ENCODE measurements at places on chromosomes 3 and 15.
A peak's percentile ranks its signal among the peaks of the same experiment; 100 is the strongest.

GRCh38 chr15:74420193-74420905, 13.4 kb downstream of the SEMA7A start:
- DNase-seq, result no peak

DNA sequence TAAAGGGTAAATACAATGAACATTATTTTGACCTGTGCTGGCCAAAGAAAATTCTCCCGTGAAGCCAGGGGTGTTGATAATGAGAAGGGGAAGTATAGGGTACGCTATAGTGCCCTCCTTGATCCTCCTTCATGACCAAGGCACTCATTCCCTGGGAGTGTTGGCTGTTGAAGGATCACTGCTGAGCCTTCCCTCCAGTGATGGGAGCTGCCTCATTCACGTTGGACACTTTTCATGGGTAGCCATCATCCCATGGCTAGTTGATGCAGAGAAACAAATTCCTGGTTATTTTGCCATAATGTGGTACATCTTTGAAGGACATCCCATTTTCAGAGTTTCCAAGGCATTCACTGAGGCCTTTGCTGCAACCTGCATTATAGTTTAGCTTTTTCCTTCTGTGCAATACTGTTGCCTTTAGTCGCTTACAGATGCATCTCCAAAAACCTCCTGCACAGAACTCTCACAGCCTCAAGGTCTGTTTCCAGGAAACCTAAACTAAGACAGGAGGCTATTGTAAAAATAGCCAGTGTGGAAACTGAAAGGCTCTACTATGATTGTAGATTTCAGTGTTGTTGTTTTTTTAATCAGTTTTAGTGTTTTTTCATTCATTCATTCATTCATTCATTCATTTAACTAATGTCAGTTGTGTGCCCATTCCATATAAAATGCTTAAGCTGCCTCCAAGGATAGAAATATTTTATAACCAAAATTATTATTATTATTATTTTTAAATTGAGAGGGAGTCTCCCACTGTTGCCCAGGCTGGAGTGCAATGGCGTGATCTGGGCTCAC, 40.8 kb downstream of the TGFBR2 start:
- no peak for DNase-seq

DNA sequence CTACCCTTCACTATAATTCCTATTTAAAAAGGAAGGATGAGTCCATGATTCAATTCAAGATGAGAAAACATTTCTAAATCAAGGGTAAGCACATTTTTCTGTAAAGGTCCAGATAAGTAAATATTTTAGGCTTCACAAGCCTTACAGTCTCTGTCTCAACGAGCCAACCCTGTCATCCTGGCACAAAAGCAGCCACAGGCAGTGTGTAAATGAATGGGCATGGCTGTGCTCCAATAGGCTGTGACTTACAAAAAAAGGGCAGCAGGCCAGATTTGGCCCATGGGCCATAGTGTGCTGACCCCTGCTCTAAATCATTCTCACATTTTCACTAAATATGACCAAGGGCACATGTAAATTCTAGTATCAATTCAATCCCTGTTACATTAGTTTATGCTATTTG, 200.4 kb downstream of the WNT5A start:
- no peak for DNase-seq

DNA sequence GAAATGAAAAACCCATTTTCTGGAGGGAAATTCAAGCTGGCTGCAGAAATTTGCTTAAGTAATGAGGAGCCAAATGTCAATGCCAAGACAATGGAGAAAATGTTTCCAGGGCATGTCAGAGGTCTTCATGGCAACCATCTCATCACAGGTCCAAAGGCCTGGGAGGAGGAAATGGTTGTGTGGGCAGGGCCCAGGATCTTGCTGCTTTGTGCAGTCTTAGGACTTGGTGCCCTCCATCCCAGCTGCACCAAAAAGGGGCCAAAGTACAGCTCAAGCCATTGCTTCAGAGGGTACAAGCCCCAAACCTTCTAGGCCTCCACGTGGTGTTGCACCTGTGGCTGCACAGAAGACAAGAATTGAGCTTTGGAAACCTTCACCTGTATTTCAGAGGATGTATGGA, 59.3 kb downstream of the POMGNT2 start:
- DNase-seq, result no peak

- no peak for DNase-seq
These were observed 76.9 kb downstream of the UBP1 start for GRCh38 chr3:33363113-33363800.

GRCh38 chr15:28975766-28976179, 90.0 kb downstream of the APBA2 start:
- DNase-seq, result peak; percentile 42

- no peak for DNase-seq
These were observed 8.2 kb downstream of the C3orf22 start for GRCh38 chr3:126550488-126551051.

GRCh38 chr15:69760890-69761568, 308.4 kb downstream of the RPLP1 start:
- DNase-seq, result no peak

DNA sequence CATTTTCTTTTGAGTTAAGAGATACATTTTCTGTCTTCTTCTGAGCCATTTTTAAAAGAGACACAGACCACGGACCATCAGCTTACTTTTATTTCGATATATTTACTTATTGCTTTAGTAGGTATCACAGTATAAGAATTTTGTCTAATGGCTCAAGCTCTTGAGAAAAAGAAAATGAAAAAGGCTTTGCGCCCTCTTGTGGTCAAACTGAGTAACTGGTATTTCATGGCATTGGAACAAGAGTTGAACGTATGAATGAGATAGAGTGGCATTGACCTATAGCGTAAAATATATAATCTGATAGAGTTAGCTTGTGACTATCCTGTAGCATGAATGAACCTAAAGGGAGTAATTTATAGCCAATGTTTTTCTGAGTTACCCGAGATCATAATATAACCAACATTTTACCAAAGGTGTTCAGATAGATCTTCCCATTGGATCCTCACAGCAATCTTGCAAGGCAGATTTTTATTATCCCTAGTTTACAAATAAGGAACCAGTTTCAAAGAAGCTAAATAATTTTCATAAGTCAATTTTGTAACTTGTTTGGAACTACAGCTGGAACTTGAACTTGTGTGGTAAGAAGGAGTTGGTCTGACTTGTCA, 154.6 kb downstream of the POLR2M start:
- no peak for DNase-seq

DNA sequence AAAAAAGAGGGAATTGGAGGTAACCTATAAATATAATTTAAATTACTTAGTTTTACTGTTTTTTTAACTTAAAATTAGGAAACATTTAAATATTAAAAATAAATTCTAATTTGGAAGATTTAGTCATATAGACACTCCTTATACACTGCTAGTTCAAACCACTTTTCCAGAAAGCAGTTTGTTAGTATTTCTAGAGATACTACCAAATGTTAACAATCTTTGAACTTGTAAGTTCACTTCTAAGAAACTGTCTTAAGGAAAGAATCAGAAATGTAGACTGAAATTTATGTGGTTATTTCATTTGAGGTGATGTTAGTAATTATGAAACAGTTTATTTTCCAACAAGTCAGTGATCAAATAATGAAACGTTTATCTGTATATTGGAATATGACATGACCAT, 22.7 kb downstream of the CTDSPL2 start:
- DNase-seq, result no peak

DNA sequence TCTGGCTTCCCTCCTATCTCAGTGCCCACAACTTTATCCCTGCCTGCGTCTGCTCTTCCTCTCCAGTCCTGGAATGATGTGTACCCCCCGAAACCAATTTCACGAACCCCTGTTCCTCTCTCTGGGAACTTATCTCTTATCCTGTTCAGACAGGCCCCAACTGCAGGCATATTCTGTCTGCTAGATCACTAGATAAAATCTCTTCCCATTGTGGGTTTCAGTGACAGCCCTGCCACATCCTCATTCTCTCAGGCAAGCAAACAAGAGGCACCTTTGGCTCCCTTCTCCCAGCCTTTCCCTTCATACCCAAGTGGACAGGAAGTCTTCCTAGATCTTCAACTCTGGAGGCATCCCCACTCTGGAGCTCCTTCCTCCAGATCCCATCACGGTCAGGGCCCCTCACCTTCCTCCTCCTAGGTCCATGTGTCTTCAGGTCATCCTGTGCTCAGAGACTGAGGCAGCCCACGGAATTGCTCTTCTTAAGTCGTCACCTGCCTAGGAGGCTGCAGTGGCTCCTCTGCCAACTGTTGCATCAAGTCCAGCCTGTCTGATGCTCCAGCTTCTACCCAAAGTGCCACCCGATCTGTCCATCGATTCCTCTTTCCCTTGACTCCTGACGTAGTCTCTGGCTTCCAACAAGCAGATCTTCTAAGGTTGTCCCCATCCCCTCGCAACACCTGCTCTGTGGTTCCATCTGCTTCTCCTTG, 190.8 kb downstream of the SLCO3A1 start:
- DNase-seq, result no peak

DNA sequence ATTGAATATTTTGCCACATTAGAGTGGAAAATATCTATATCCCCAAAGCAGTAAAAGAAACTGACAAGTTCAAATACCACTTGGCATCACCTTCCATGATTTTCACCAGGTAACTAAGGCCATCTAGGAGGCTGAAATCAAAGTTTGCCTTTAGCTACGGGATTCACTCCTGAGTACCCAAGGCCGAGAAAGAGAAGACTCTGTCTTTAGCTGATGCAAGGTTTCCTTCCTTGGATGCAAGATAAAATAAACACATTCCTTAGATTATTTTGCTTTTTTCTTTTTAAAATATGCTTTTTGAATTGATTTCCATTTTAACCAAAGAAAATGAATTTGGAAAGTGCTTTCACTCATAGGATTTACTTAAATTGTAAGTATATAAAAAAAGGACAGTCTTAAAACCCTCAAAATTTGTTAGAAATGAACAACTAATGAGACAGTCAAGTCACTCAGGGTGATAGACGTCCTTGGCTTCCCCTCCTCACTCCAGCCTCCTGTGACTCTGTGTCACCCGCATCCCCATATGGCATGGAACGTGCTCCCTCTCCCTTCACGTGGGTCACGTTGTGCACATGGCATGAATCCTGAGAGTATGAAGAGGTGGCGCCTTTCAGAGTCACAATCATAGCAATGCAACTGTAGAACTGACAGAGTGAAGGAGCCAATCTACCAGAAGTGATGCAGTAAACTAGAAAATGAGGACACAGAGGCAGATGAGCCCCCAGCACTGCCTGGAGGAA, 148.4 kb downstream of the RTP4 start:
- DNase-seq, result no peak

DNA sequence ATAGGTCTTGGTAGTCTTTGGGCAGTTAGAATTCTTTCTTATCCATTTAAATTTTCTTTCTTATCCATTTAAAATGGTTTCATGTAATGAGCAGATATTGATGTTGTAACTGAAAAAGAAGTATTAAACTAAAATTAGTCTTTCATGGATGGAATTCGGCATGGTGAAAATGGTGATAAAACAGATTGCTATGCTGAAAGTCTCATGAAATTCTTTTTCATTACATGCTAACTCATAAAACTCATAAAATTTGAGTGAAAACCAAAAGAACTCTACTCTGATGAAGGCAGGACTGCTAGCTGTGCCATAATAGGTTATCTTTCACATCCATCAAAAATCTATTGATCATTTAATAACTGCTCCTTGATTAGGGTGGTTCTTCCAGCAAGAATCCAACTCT, 3.9 kb upstream of the CD96 start:
- no peak for DNase-seq

DNA sequence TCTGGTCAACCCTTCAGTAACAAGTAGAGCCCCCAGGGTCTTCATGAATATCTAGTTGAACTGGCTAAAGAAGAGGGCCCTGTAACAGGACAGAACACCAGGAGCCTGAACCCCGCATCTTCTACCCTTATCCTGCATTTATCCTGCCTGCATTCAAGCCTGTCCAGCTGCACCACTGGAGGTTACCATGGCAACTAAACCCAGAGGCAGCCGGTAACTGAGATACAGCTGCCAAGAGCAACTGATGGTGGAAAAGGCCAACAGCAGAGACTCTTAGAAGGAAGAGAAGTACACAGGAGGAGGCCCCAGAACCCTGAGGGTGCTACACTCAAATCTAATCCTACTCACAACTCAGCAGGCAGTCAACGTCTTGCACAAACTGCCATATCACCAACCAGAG, 3.7 kb upstream of the PRKAR2A start:
- DNase-seq, result no peak

DNA sequence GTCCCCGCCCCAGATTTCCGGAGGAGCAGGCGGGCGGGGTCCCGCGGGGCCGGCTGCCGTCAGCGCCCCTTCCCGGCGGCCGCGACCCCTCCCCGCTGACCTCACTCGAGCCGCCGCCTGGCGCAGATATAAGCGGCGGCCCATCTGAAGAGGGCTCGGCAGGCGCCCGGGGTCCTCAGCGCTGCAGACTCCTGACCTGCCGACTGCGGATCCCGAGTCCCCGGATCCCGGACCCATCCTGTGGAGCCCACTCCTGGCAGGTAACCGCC, at the start of gene TRH:
Gene TRH (plus strand): TSS at position 157 of the 269 bp plus-strand sequence. CDS start 1,097 bp downstream, outside the sequence.
- no peak for DNase-seq

GRCh38 chr3:105950881-105951600, 82.2 kb upstream of the CBLB start:
- no peak for DNase-seq

DNA sequence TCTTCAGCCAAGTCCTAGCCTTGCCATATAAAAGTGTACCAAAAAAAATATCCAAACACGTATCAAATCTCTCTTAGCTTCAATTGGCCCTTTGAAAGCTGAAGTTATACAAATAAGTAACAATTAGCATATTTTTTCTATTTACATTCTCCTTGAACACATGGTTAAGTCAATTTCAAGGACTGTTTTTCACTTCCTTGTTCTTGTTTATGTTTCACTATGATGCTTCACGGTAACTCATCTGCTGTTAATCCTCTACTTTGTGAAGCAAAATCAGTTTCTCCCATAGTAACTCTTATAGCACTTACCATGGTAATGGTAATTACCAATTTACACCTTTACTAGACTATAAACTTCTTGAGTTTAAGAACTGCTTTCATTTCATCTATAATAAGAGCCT, 10.6 kb upstream of the SPRED1 start:
- no peak for DNase-seq

GRCh38 chr3:120424506-120424905, 26.3 kb downstream of the FSTL1 start:
- DNase-seq, result no peak

DNA sequence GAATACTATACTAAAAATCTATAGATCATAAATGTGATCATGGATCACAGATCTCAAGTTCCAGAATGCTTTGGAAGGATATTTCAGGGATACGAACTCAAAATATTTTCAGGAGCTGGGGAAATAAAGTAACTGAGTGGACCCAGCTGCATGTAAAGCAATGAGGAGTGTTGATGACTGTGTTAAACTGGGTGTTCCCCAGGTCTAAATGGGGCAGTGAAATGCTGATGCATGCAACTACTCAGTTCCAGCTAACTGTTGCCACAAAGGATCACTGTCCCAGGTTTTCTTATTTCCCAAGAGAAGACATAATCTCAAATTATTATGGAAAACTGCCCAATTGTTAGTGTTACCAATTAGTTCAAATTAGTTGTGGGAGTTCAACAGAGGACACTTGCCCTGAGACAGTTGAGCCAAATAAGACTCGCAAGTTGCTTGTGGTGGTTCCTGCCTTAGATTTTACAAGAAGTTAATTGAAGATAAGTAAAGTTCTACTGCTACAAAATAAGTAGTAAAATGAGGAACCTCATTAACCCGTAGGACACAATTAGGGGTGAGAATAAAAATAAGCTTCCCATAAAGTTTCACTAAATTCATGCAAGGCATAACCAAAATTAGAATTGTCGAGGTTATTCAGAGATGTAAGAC, 66.3 kb upstream of the IL12A start:
- DNase-seq, result no peak
